ENCODE measurements at places on chromosomes 5 and 9.

DNA sequence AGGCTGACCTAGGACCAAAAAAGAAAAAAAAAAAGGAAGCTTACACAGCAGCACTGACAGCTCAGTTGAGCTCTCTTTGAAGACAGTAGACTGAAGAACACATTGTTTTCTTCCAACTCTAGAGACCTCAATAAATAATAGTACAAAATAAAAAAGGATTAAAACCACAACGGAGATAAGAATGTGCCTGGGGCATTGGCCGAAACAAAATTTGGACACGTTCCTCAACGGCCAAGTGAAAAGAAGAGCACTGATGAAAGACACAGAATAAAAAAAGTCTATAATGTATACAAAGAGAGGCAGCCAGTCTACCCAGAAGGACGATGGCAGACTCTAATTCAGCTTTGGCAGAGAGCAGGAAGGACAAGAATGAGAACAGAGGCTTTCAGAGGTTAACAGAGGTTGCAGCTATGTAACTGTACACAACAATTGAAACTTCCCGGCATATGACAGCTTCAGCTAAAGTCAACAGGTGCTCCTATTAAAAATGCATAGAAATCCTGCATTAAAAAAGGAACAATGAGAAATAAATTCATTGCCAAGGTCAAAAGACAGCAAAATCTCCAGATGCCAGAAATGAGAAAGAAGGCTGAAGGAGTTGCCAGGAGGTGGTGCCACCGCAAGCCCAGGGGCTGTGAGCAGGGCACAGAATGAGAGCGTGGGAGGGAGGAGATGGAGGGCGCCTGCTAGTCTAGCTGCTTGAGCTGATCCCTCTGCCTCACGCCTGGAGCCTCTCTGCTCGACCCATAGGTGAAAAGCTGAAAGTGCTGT, 113.9 kb downstream of the DCP2 start:
- DNase-seq: no peak

GRCh38 chr9:129141066-129142041, 30.1 kb downstream of the PTPA start:
- peak; percentile 93 for DNase-seq

DNA sequence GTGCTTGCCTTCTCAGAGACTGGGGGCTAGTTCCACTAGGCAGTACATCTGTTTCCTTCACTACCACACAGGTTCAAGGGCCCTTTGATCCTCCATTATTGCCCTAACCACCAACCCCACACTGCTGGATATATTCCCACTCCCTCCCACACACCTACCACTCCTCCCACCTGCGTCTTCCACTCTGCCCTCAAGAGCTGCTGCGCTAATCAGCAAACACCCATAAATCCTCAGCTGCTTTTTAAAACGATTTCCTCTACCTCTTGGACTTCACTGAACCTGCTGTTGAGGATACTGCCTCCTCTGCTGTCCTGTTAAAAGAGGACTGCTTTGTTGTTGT, 120.9 kb downstream of the MAPKAP1 start:
- DNase-seq: no peak

DNA sequence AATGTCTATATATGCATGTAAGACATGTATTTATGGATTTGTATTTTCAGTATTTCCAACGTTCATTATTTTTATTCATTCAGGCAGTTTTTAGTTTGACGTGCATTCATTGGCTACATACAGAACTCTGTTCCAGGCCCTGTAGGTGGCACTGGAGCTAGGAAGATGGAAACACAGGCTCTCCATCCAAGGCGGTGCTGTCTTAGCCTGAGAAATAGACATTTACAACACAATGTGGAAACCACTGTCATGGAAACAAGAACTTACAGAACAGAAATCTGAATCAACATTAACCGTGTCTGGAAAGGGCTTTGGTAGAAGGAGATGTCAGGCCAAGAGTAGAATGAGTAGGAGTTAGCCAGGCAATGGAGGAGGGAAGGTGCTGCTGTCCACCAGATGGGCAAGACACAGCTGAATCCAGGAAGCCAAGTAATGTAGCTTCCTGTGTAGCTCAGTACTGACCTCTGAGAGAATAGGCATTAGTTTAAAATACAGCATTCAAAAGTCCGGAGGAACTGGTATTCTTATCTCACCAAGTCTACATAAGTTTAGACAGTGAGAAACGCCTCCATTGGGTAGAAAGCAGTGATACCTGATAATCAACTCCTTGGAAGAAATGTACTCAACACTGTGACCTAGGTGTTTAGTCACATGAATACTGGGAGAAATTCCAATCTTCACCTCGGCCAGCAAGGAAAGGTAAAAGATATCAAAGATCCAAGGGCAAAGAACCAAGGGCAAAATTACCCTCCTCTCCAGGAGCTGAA, 388.6 kb upstream of the CDH6 start:
- peak; percentile 13 for DNase-seq

DNA sequence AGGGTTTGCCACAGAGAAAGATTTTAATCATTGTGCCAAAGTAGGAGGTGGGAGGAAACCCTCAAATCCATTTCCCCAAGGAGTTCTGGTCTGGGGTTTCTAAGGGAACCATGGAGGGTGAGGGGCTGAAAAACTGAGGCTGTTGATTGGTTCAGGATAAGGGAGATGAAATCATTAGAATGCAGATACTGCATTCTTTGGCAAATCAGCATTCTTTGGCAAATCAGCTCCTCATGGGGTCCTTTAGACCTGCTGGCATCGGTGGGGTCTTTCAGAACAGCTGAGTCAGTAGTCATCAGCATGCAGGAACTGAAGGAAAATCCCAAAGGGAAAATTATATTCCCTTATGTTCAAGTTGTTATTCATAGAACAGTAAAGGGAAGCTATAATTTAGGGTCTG, 585.5 kb downstream of the ISL1 start:
- DNase-seq: no peak

DNA sequence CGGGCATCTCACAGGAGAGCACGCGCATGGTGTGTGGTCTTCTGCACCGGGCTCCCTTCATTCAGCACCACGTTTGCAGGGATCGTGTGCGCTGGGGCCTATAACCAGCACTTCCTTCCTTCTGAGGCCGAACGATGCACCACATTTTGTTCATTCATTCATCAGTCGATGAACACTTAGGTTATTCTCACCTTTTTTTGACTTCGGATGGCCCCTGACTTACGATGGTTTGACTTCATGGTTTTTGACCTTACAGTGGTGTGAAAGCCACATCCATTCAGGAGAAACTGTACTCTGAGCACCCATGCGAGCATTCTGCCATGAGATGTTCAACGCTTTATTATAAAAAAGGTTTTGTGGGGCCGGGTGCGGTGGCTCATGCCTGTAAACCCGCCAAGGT, 27.5 kb downstream of the TSPAN17 start:
- no peak for DNase-seq

GRCh38 chr5:34719029-34719428, 62.9 kb downstream of the RAI14 start:
- no peak for DNase-seq

GRCh38 chr5:172405226-172406107, 48.9 kb downstream of the SH3PXD2B start:
- DNase-seq: no peak

GRCh38 chr9:18907927-18908625, 124.9 kb downstream of the SAXO1 start:
- DNase-seq: no peak

DNA sequence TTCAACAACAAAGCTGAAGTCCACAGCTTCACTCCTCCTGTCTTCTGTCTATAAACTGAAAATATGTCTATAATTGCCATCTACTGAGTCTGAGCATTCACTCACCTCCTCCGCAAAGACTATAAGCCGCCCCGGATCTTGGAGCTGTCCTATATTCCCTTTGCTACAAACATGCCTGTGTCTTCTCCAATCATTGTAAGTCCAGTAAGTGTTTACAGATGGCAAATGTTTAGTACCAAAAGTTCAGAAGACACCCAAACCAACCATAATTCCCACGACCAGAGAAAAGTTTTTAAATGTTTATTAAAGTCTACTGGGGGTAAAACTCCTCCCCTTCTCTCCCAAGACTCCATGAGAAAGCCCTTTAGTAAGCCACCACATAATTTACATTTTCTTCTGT, 80.9 kb downstream of the EBF1 start:
- no peak for DNase-seq

GRCh38 chr5:171223927-171224326, 85.1 kb upstream of the TLX3 start:
- no peak for DNase-seq

DNA sequence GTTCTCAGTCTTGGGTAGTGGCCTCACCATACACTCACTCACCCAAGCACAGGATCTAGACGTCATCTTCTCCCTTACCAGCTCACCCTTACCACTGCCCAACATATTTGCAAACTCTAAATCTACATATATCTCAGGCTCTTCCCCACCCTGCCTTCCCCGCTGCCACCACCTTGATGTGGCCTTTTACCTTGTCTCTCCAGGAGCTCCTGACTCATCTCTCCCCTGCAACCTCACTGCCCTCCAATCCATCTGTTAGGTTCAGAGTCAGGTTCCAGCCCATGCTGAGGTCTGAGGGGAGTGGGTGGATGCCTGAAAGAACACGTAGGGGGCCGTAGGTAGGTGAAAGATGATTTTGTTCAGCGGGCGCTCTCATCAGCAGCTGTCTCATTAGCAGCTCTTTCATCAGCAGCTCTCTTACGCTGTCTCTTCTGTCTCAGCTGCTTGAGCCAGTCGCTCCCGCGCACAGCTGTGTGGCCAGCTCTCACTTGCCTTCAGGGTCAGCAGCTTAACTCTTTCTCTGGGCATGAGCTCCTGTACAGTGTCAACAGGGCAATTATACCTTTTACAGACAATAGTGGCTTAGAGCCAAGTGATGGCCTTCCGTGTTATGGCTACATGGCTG, 23.1 kb upstream of the CKMT2 start:
- no peak for DNase-seq
